Renal pelvis (tissue), 12 donors: ENCODE measurements at places on chromosomes 6 and 20. TPM values are rescaled to one million over a fixed set of nuclear protein-coding genes. Genes with fewer than 3 reads are reported as not detected.

Gene KCNQ5
- polyA plus RNA-seq, result 0.31 TPM

Gene CGA
- not detected for polyA plus RNA-seq

Gene CTCFL
- polyA plus RNA-seq, result 2.5 TPM

Gene AVP
- polyA plus RNA-seq, result 0.34 TPM

Gene APCDD1L
- polyA plus RNA-seq, result 15.4 TPM

Gene RAB22A
- polyA plus RNA-seq, result 21.0 TPM

Gene CALHM5
- 2.2 TPM for polyA plus RNA-seq

Gene NMBR
- polyA plus RNA-seq, result 0.38 TPM

Gene POM121L2
- polyA plus RNA-seq, result not detected

Gene DEFB132
- not detected for polyA plus RNA-seq

Gene TREML2
- polyA plus RNA-seq, result 0.11 TPM

Gene GPSM3
- polyA plus RNA-seq, result 10.6 TPM

Gene NRN1
- polyA plus RNA-seq, result 3.9 TPM

Gene DYNLT2
- polyA plus RNA-seq, result 9.7 TPM

Gene TGM3
- 0.57 TPM for polyA plus RNA-seq

Gene KCNB1
- 0.37 TPM for polyA plus RNA-seq

Gene PDYN
- 0.55 TPM for polyA plus RNA-seq

Gene F13A1
- 17.0 TPM for polyA plus RNA-seq

Gene LZTS3
- 16.5 TPM for polyA plus RNA-seq

Gene CD24
- polyA plus RNA-seq, result 1,054 TPM

Gene SIRPD
- polyA plus RNA-seq, result 0.09 TPM

Gene RIMS4
- polyA plus RNA-seq, result 0.37 TPM

Gene ENPP1
- 26.1 TPM for polyA plus RNA-seq

Gene TBXT
- polyA plus RNA-seq, result not detected

Gene HLA-DRB1
- 48.7 TPM for polyA plus RNA-seq

Gene HBS1L
- polyA plus RNA-seq, result 69.9 TPM

Gene ADGRF1
- polyA plus RNA-seq, result 71.5 TPM
